Jurkat, Clone E6-1 (cell line): ENCODE measurements at places on chromosomes 7 and 10.

GRCh38 chr7:85673876-85674275 lies 487.0 kb upstream of the SEMA3D start:
- no peak for DNase-seq

- DNase-seq, result peak; percentile 57
Measured at GRCh38 chr10:9302140-9302746, 1247.8 kb downstream of the GATA3 start.

- no peak for DNase-seq
Measured at GRCh38 chr10:12444981-12445700, 95.8 kb downstream of the CAMK1D start.

- no peak for DNase-seq
Measured at GRCh38 chr10:63068246-63068645, 64.9 kb upstream of the NRBF2 start.

DNA sequence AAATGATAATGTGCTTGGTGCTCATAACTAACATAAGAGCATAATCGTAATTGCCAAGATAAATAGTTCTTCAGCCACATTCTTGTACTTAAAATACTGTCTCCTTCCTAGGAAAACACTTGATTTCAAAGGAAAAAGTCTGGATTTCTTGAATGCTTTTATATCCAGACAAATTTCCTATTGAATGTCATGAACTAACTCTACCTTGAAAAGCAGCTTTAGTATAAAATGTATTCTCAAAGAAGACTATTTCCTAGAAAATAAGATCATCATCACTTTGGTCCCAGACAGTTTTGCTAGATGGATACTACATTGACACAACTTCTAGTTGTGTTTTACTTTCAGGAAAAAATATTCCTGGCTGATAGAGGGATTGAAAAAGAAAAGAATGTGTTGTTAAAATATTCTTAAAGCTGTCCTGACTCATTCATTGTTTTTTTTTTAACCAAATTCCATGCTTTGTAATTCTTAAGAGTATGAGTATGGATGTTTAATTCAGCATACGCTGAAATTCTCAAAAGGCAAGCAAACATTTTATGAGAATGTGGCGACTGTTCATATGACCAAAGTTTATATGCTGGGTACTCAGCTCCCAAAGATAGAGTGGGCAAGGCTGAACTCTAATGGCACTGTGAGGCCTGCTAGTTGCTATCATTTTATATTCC lies 106.1 kb downstream of the PPP1R3A start:
- DNase-seq, result no peak
